AG09309 (cell line): ENCODE measurements at places on chromosomes 12 and 14.

GRCh38 chr14:95047754-95048153, 109.6 kb downstream of the DICER1 start:
- no peak for DNase-seq

- DNase-seq = no peak
These were observed 35.1 kb downstream of the RDH12 start for GRCh38 chr14:67736771-67737170.

DNA sequence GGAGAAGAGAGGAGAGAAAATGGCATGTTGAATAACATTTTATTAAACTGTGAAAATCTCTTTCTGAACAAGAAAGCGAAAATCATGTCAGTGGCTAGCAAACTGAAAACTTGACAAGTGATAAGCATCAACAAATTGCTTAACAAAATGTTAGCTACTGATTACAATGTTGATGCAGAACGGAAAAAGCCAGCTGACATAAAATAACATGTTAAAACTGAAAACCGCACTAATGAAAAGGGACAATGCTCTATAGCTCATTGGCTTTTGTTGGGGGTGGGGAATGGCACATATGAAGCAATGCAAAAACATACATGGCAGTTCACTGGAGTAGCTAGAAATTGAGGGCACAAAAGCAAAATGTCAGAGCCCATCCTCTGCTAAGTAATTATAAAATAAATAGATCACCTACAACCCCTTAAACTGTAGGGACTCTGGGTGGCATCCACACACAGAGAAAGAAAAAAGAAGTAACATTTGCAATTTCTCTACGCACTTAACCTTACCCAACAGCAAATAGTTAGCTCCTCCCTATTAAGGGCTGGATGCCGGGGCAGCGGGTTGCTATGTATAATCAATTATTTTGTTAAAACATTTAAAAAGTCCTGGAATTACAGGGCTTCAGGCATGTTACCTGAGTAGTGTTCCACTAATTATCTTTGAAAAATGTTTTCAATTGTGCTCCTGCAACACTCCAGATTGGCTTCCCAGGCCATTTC, 129.2 kb upstream of the USP15 start:
- DNase-seq = no peak

- no peak for DNase-seq
These were observed 2.6 kb upstream of the SOCS2 start for GRCh38 chr12:93569656-93570551.

DNA sequence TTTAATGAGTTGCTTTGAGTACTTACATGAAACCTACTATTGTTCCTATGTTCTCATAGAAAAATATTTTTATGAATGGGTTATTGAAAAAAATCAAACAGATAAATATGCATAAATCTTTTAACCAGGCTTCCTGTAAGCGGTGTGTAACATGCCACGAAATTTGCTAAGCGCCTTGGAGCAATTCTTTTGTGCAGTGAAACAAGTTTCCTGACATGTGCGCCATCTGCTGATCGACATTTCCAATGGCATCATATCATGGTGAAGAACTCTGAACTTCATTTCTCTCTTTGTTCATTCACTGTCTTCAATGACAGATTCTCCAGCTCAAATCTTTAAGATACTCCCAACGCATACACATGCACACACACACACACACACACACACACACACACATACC, 145.6 kb upstream of the NAV3 start:
- peak; percentile 58 for DNase-seq

DNA sequence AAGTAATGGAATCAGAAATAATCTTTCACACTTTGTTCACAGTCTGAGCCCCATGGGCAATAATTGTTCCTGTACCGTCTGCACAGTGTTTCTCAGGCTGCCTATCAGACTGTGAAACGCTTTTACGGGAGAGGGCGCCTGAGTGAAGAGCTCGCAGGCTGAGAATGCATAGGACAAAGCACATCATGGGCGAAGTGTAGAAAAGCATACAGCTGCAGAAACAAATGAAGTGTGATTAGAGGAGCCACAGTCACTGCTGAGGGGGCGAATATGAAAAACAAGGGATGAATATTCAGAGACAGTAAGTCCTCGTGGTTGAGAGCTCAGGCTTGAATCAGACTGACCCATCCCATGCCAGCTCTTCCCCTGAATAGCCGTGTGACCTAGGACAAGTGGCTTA, 438.4 kb upstream of the DCN start:
- DNase-seq = no peak

DNA sequence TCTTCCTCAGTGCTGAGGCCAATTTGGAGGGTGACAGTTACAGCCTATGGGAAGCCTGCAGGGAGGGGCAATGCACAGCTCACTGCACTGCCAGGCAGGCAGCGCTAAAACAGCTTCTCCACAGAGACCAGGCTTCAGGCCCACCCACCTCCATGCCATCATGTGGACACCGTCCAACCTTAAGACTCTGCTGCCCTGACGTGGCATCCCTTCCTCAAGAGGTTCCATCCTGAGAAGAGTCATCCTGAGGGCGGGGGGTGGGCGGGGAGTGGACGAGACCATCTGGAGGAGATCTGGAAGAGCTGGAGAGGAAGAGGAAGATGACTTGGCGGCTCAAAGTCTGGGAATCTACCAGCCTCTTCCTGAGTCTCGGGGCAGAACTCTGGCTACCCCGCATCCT, 8.4 kb upstream of the ACVRL1 start:
- DNase-seq = no peak

- DNase-seq = no peak
These were observed 9.4 kb downstream of the DEGS2 start for GRCh38 chr14:100149851-100150611.

DNA sequence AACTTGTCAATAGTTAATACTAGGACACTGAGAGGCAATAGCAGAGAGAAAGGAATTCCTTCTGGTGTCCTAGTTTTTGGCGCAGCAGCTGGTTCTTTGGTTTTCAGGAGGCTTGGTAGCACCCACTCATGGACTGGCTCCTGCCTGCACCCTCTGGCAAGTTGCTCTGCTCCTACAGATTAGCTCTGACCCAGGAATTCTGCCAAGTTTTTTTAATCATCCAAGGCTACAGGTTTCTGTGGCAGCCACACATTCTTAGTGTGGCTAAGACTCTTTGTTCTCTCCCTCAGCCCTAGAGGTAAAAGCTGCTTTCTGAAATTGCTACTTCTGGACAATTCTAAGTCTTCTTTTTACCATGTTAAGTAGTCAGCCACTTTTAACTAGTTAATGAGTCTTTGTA, 72.0 kb upstream of the FKBP4 start:
- no peak for DNase-seq

DNA sequence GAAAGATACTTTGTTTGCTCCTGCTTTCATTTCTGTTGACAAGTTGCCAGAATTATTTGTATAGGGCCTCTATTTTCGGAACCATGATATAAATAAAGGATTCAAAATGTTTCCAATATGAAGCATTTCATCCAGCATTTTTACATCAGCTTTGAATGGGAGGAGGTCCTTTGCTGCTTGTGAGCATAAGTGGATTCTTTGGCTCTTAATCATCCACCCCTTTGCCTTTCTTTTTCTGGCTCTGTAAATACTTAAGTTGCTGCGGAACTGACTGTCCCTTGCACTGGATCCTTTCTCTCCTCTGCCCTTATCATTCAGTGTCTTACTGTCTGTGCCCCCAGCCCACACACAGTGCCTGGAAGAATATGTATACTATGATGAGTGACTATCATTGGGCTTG, 357.3 kb upstream of the RGS6 start:
- peak; percentile 54 for DNase-seq

GRCh38 chr14:68797121-68797670, 4.3 kb upstream of the ZFP36L1 start:
- no peak for DNase-seq

DNA sequence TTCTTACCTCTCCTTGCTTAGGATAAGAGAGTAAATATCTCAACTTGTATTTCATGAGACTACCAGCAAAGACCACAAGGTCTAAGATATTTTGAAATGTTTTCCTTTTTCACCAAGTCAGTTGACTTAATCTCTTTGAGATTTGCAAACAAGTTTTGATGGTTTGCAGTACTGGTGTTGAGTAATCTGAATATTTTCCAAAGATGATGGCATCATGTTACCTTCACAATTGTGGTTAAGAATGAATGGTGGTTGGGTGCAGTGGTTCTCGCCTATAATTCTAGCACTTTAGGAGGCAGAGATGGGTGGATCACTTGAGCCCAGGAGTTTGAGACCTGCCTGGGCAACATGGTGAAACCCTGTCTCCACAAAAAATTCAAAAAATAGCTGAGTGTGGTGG, 225.7 kb downstream of the TMTC2 start:
- no peak for DNase-seq

- no peak for DNase-seq
These were observed 51.4 kb downstream of the RFX4 start for GRCh38 chr12:106634206-106634605.

DNA sequence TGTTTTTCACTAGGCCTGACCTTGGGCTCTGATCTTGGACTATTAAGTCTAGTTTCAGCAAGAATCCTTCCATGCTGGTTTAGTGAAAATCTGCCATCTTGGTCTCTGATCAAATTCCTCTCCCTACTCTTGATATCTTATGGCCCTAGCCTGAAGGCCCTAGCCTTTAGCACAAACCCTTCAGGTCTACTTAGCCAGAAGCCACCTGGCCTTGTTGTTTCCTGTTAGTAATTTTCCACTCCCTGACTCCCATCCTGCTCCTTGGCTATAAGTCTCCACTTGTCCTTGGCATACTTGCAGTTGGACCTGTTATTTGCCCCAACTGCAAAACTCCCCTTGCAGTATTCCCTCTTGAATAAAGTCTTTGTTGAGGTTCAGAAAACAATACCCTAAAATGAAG, 241.4 kb downstream of the ADAMTS20 start:
- no peak for DNase-seq

GRCh38 chr12:131105736-131106348, 152.1 kb downstream of the ADGRD1 start:
- DNase-seq = no peak

- no peak for DNase-seq
These were observed 207.4 kb downstream of the EFCAB11 start for GRCh38 chr14:89747126-89747525.

- DNase-seq = no peak
These were observed 33.1 kb downstream of the ITPK1 start for GRCh38 chr14:93082576-93083001.

- DNase-seq = no peak
These were observed 623.0 kb downstream of the VRK1 start for GRCh38 chr14:97420211-97420610.

- no peak for DNase-seq
These were observed 616.6 kb downstream of the KCNH5 start for GRCh38 chr14:62428429-62429203.

- no peak for DNase-seq
These were observed 5.5 kb upstream of the GPR68 start for GRCh38 chr14:91249841-91250616.
